ENCODE measurements at places on chromosomes 5 and 9.

DNA sequence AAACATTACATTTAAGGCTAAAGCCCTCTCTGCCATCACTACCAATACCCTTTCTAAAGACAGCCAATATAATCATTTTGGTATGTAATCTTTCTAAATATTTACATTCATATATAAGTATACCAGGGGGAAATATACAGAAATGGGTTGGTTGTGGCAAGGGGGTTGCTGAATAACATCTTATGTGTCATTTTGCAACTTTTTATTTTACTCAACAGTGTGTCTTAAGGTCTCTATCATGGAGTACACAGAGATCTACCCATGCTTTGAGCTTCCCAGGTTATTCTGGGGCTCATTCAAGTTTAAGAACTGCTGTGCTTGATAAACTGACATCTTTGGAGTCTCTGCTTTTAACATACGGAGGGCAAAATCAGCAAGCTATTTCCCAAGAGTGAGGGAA, 7.4 kb upstream of the FAT2 start:
- DNase-seq = no peak

DNA sequence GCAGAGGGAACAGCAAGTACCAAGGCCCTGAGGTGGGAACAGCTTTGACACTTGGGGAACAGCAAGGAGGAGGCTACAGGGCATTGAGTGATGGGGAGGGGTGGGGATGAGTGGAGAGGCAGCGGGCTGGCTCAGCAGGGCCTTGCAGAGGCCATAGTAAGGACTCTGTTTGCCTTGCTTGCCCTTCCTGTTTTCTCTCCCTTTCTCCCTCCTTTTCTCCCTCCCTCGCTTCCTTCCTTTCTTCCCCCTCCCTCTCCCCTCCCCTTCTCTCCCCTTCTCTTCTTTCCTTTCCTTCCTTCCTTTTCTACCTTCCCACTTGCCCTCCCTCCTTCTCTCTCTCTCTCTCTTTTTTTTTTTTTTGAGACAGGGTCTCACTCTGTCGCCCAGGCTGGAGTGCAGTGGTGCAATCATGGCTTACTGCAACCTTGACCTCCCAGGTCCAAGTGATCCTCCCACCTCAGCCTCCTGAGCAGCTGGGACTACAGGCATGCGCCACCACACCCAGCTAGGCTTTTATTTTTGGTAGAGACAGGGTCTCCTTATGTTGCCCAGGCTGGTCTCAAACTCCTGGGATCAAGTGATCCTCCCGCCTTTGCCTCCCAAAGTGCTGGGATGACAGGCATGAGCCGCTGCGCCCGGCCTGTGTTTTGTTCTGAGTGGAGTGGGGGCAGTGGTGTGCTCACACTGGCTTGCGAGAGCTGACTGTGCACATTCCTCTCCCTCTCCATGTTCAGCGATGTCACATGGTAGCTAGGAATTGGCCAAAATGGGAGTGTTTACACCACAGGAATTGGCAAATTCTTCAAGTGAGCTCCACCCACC, 17.1 kb downstream of the IER5L start:
- DNase-seq = no peak

DNA sequence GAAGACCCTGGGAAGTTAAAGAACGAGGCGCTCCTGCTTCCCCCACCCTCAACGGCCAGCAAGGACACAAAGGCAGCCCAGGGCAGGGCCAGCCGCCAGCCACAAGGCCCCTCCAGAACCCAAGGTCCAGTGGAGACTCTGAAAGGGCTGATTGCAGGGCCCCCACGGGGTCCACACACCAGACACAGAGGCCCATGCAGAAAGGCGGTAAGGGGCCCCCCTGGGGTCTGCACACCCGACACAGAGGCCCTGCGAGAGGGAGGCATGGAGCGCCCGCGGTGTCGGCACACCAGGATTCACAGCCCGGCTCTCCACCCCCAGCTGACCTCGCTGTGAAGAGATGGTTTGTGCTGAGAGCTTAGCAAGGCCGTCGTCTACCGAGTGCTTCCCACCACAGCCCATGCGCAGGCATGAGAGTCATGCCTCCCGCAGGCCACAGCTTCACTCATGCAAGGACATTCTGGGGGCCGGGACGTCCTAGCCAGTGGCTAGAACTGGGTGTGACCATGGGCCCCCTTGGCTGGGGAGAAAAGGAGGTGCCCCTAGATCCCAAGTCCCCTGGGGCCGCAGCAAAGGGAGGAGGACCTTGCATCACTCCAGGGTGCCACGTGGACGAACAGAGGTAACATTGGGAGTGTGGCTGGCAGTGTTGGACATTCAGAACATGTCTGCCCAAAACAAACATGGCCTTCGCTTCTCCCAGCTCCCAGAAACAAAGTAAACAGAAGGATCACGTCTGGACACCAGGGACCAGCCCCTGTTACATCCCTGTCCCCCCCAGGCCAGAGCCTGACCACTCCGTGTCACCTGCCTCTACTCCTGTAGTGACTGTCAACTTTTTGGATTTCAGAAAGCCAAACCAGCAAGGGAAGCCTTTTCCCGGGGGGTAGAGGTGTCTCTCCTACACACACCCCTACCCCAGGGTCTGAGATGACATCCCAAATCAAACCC, 9.8 kb downstream of the BRD3 start:
- no peak for DNase-seq

- no peak for DNase-seq
Observed at GRCh38 chr9:84310883-84311282, 29.7 kb downstream of the SLC28A3 start.

- no peak for DNase-seq
Observed at GRCh38 chr5:127959152-127959764, 124.3 kb upstream of the SLC12A2 start.

- no peak for DNase-seq
Observed at GRCh38 chr5:14879393-14879792, 7.8 kb upstream of the ANKH start.

DNA sequence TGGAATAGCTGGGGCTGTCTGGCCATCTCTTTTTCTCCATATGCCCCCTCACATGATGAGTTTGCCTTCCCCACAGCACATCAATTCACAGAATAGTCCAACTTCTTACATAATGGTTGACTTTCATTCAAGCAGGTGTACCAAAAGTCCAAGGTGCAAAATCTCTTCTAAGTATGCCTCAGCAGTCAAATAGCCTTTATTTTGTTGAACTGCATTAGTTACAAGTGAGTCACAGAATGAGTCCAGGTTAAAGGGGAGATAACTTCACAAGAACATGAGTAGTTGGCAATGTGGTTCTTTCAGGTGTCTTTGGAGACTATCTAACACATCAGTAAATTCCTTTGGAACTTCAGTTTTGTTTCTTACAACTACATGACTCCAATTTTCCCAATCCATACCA, 672.5 kb downstream of the PRELID2 start:
- DNase-seq = no peak

GRCh38 chr5:122721127-122721526, 53.8 kb upstream of the SNX2 start:
- DNase-seq = no peak

DNA sequence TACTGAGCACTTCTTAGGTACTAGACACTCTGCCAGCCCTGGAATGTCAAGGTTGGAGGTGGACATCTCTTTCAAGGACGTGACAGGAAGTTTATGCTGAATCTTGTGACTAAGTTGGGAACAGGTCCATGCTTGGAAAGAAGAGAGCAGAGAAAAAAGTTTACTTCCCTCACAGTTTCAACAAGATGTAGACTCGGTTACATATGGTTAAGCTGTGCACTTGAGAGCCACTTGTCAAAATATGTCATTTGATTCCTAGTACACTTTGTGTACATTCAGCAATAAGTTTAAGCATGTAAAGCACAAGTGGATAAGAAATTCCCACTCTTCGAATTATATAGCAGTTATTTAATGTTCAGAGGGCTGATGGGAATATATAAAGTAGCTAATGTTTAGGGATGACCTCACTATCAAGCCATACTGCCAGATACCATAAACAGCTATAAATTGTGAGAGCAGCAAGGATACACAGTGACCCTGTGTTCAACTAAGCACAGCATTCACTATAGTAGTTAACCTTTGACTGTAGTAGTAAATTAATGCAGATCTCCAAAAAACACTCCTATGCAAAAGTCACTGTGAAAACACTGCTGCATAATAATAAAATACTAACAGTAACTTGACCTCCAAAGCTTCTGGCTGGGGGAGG, 1944.6 kb upstream of the WWC1 start:
- DNase-seq = no peak

DNA sequence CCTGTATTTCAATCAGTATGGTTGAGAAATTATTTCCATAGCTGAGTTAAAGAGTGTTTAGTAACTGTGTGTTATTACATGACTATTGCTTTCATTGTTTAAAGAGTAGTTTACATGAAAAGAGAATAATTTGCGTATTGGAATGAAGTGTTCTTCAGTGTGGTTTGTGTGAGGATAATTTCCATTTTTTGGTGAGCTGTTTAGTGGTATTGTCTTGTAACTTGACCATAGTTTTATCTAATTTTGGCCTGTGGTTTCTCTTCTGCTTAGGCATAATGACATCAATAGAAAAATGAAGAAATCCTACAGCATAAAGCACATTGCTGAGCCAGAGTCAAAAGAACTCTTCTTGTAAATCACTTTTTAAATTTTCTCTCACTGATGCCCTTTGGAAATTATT, 151.2 kb downstream of the SNCAIP start:
- no peak for DNase-seq

- DNase-seq = no peak
Observed at GRCh38 chr9:93869088-93869487, 86.1 kb downstream of the BARX1 start.

GRCh38 chr5:137486707-137487106, 12.4 kb downstream of the SPOCK1 start:
- no peak for DNase-seq

- DNase-seq = peak; percentile 60
Observed at GRCh38 chr5:40680741-40681362, 1.1 kb downstream of the PTGER4 start.

- peak; percentile 82 for DNase-seq
Observed at GRCh38 chr5:135553688-135554462, 18.1 kb upstream of the NEUROG1 start.

DNA sequence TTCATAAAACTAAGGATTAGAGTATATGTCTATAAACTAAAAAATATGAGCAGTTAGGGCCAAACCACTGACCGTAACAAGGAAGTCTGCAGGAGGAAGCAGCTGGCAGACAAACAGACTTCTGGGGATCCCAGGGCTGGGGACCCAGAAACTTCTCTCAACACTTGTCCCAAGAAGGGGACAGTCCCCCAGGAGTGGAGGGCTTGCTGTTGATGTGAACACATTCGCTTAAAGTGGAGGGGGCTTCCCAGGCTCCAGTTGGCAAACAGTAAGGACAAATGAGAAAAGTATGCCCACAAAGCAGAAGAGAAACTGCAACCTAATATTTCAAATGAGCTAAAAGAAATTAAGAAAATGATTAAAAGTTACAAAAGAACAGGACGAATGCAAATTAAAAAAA, 83.7 kb downstream of the PDE8B start:
- no peak for DNase-seq

- no peak for DNase-seq
Observed at GRCh38 chr5:175693741-175694140, 35.9 kb downstream of the HRH2 start.

DNA sequence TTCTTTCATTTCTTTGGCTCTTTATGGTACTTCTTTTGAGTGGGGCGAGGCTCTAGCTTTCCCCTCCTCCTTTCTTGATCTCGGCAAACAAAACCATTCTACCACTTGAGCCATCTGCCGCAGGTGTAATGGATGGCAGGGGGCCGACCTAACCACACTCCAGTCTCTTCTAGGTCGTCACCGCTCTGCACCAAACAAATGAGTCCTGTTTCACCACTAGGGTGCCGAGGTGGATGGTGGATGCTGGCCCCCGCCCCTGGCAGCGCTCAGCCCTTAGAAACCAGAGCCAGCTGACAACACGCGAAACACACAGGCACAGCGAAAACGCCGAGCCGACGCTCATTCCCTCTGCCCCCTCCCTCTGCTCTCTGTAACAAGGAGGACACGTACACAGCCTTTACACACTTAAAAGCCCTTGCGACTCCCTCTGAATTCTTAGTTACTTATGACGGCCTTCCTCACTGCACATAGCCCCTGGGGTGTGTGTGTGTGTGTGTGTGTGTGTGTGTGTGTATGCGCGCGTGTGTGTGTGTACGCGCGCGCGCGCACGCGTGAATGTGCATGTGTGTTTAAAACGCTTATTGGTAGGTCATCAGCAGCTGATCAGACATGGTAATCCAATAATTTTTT, 199.4 kb downstream of the MEF2C start:
- peak; percentile 85 for DNase-seq

GRCh38 chr5:114325541-114325940, 36.3 kb upstream of the KCNN2 start:
- no peak for DNase-seq

DNA sequence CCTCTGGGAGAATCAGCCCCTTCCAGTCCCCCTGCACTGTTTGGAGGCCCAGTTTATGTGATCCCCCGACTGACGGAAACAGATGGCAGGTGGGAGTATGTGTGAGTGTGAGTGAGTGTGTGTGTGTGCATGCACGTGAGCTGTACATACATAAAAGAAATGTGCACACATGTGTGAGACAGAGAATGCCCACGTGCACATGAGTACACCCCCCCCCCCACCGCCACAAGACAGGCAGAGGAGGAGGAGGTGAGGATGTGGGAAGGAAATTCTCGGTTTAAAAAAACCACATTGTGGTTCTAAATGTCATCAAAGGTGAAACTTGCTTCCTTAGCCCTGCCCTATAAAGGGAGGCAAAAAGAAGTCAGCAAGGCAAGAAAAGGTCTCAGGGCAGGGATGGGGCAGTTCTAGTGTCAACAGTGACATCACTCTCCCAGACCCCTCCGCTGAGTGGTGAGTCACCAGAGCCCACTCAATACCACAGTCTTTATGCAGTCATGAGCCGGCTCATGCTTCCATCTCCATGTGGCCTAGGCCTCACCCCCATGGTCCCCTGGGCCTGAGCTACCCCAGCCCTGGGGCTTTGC, 79.2 kb upstream of the HSPA9 start:
- DNase-seq = peak; percentile 49

DNA sequence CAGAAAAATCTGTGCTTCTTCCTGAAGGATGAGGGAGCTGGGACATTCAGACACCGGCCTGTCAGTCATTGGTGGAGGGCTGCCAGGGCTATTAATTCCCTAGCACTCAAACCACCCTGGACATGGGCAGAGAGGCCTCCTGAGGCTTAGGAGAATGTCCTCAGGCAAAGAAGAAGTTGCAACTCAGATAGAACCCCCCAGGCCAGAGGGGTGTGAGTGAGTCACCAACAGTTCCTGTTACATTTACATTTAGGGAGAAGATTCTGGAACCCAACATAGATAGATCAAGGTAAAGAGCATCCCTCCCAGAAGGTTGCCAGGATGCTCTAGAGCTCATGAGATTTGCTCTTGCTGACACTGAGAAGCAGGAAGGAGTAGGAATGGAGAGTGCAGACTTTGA, 29.2 kb upstream of the SYK start:
- no peak for DNase-seq

- no peak for DNase-seq
Observed at GRCh38 chr5:135341016-135341666, 57.9 kb downstream of the MACROH2A1 start.

GRCh38 chr9:127763918-127764384, 14.5 kb downstream of the SH2D3C start:
- no peak for DNase-seq

DNA sequence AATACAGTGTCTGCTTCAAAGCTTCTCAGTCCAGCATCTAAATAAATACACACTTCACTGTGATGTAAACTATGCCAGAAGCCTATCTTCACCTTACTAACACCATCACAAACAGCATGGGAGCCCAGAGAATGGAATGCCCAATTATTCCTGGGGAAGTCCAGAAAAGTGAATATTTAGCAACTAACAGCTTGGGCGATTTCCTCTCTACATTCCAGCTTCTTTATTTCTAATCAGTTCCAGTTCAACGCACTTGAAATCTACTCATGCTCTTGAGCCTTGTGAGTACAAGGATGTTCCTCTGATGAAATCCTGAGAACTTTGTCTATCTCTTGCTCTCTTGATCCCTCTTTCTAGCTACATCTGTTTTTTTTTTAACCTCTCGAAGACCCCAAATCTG, 100.4 kb upstream of the C9orf72 start:
- no peak for DNase-seq
